ENCODE measurements at places on chromosomes 6 and 20.

GRCh38 chr6:81456416-81456815, 296.1 kb downstream of the TENT5A start:
- H3K4me1 ChIP-seq: no peaks in the 10 kb centered on the region
- H3K4me3 ChIP-seq: no peak overlapping the region
- H3K27me3 ChIP-seq: no peaks in the 10 kb centered on the region
- no peaks in the 10 kb centered on the region for H3K36me3 ChIP-seq
- H3K27ac ChIP-seq: no peak overlapping the region

DNA sequence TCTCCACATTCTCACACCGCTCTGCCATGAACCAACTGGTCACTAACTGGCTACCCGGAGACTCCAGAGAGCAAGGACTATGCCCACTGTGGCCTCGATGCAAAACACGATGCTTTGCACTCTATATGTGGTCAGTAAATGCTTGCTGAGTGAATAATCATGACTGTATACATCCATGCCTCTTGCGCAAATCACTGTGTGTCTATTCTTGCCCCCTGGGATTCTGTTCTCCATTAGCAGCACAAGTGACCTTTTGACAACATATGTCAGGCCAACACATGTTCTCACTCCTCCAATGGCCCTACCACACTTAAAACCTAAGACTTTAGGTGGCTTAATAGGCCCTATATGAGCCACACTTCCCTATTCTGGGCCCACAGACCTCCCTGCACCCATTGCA, 16.9 kb downstream of the KIF16B start:
- H3K27me3 ChIP-seq: no peaks in the 10 kb centered on the region
- no peaks in the 10 kb centered on the region for H3K36me3 ChIP-seq
- H3K27ac ChIP-seq: no peak overlapping the region
- DNase-seq: no peak
- H3K4me1 ChIP-seq: no peaks in the 10 kb centered on the region

- H3K27me3 ChIP-seq: no peaks in the 10 kb centered on the region
- H3K4me1 ChIP-seq: no peaks in the 10 kb centered on the region
- no peak overlapping the region for H3K4me3 ChIP-seq
- DNase-seq: no peak
- no peak overlapping the region for H3K27ac ChIP-seq
- H3K36me3 ChIP-seq: no peaks in the 10 kb centered on the region
Measured at GRCh38 chr20:20783450-20783849, 71.0 kb upstream of the RALGAPA2 start.

DNA sequence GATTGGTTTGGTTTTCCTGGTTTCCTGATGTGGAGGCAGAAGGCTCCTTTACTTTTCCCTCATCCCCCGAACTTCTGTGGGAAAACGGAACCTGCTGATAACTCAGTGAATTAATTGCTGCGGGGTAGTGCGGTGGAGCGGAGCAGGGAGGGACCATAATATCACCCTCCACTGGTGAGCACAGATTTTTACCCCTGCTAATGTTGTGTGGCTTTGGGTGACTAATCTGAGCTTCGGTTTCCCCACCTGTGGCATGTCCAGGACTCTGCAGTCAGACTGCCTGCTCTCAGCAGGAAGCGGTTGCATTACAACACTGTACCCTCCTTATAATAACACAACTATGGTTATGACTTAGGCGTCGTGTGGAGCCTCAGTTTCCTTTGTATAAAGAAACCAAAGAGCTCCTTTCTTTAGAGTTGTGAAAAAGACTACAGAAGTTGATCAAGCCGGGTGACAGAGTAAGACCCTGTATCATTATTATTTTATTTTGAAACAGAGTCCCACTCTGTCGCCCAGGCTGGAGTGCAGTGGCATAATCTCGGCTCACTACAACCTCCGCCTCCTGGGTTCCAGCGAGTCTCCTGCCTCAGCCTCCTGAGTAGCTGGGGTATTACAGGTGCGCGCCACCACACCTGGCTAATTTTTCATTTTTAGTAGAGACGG, 2.2 kb upstream of the ID1 start:
- H3K4me1 ChIP-seq: peaks cover 5% of the 10 kb centered on the region
- no peak overlapping the region for H3K4me3 ChIP-seq
- DNase-seq: no peak
- no peaks in the 10 kb centered on the region for H3K36me3 ChIP-seq

GRCh38 chr6:35096129-35096862, 44.8 kb downstream of the TCP11 start:
- H3K4me1 ChIP-seq: peaks cover 5% of the 10 kb centered on the region
- no peaks in the 10 kb centered on the region for H3K27me3 ChIP-seq
- no peak overlapping the region for H3K27ac ChIP-seq
- H3K36me3 ChIP-seq: 0 out of 2 replicates have a peak, but pooled peaks cover 2% of the 10 kb centered on the region
- no peak overlapping the region for H3K4me3 ChIP-seq

DNA sequence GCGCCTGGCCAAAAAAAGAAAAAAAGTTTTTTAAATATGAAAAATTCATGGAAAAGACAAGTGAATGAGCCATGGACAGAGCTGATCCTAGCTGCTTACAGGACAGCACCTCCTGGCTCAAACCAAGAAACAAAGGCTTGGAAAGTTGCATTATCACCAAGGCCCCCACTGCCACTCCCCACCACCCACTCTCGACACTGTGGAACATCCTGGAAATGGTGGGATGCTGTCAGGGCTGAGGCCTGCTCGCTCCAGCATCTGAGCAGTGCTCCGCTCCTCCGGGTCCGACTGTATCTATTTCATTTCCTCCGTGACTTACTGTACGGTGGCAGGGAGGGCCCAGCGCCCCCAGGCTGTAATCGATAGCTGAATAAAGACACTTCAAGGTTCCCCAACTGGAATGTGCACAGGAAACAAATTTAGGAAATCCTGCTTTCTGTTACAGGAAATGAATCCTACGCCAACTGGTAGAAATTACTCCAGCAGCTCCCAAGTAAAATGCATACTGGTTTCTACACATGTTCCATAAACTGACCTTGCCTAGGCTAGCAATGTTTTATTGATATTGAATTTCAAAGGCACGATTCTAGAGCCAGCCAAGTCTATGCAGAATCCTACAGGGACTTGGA, 109.5 kb upstream of the NFATC2 start:
- DNase-seq: no peak
- no peaks in the 10 kb centered on the region for H3K36me3 ChIP-seq
- H3K27ac ChIP-seq: no peak overlapping the region
- no peak overlapping the region for H3K4me3 ChIP-seq
- no peaks in the 10 kb centered on the region for H3K4me1 ChIP-seq

DNA sequence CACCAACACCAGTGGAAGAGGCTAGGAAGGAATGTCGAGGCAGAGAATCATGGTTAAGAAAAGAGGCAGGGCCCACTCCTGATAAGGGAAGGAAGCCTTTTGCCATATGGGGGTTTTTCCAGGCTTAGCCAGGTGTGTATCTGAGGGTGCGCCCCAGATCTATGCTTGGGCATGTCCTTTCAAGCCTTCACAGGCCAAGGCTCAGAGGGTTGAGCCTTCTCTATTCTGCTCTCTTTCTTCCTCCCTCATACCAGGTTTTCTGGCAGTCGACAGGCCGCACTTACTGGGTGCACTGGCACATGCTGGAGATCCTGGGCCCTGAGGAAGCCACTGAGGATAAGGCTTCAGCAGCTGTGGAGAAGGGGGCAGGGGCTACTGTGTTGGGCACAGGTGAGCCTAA, 4.7 kb downstream of the CUL9 start:
- DNase-seq: no peak
- H3K27ac ChIP-seq: no peak overlapping the region
- H3K4me3 ChIP-seq: no peak overlapping the region
- H3K36me3 ChIP-seq: peaks cover 5% of the 10 kb centered on the region
- H3K27me3 ChIP-seq: no peaks in the 10 kb centered on the region
- H3K4me1 ChIP-seq: 0 out of 2 replicates have a peak, but pooled peaks cover 2% of the 10 kb centered on the region

DNA sequence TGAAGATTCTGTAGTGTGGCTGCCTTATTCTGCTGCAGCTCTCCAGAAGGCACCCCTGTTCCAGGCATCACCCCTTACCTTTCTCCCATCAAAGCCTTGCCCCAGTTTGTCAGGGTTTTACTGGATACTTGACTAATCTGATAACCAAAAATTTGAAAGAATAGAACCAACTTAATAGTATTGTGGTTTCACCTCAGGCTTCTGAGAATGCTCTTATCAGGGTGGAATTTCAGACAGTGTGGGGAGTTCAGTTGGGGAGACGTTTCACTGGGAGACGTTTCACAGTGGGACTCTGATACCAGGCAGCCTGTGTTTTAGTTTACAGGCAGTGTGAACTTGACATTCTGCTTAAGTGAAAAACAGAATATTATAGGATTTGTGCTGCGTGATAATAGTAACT, 50.5 kb downstream of the SCAND1 start:
- no peaks in the 10 kb centered on the region for H3K27me3 ChIP-seq
- H3K27ac ChIP-seq: no peak overlapping the region
- peaks cover 2% of the 10 kb centered on the region for H3K36me3 ChIP-seq

DNA sequence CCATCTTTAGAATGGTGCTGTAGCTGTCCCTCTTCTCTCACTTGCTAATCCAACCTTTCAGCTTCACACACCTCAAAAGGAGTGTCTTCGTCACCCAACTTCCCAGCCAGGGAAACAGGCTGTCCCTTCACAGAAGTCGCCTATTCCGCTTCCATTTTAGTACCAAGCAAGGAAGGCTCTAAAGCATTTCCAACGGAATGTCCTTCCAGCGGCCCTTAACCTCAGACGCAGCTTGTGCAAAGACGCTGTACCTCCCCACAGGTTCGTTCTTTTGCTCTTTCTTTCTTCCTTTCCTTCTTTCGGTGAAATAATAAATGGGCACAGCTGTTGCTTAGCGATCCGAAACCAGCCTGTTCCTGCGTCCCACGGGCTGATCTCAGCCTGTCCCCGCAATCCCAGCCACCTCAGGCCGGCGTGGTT, 1.5 kb downstream of the PTPRT start:
- no peak overlapping the region for H3K27ac ChIP-seq
- no peaks in the 10 kb centered on the region for H3K36me3 ChIP-seq
- peaks cover 26% of the 10 kb centered on the region for H3K27me3 ChIP-seq
- peak overlapping the region; percentile 15 for H3K4me3 ChIP-seq
- no peak for DNase-seq

- no peak for DNase-seq
- H3K27ac ChIP-seq: no peak overlapping the region
- no peaks in the 10 kb centered on the region for H3K4me1 ChIP-seq
- no peak overlapping the region for H3K4me3 ChIP-seq
- H3K27me3 ChIP-seq: no peaks in the 10 kb centered on the region
Measured at GRCh38 chr6:144341831-144342527, 56.8 kb downstream of the UTRN start.

GRCh38 chr20:23628402-23629016, 9.2 kb downstream of the CST3 start:
- DNase-seq: no peak
- H3K4me3 ChIP-seq: no peak overlapping the region
- H3K27ac ChIP-seq: no peak overlapping the region
- no peaks in the 10 kb centered on the region for H3K27me3 ChIP-seq

DNA sequence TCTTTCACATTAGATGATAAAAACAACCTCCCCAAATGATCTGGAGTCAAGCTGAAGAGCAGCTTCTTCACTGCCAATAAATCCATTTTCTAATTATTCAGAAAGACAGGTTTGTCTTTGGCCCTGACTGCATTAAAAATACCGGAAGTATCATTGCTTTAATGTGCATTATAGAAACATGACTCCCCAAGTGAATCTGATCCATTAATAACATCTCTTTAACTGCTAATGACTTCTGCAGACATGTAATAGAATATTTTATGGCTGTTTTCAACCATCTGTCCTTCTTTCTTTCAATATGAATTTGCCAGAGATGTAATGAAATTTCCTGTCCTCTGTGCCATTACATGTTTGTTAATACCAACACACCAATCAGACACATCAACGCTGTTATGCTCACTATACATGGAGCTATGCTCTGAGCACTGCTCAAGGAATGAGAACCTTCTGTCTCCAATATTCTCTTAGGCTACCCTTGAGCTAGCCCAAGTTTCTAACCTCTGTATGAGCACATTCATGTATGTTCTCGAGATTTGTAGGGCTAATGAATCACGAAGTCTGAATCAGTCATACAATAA, 87.8 kb downstream of the LYRM4 start:
- no peak overlapping the region for H3K27ac ChIP-seq
- no peaks in the 10 kb centered on the region for H3K4me1 ChIP-seq
- no peaks in the 10 kb centered on the region for H3K27me3 ChIP-seq
- no peak overlapping the region for H3K4me3 ChIP-seq
- no peak for DNase-seq

DNA sequence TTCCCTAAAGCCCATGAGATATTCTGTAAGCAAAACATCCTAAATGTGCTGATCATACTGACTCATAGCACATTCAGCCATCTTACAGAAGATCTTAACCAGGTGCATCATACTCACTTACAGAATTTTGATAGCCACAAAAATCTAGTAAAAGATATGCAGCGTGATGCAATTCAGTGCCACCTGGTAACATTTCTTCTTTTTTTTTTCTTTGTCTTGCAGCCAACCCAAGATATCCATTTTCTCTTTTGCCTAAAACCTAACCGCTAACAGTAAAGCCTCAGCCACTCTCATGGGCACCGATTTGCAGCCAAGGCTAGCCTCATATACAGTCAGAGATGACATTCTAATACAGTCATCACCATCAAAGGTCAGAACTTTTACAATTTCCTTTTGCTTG, 293.3 kb downstream of the HACE1 start:
- H3K27ac ChIP-seq: no peak overlapping the region
- H3K4me3 ChIP-seq: no peak overlapping the region
- H3K27me3 ChIP-seq: no peaks in the 10 kb centered on the region
- no peak for DNase-seq
- H3K36me3 ChIP-seq: no peaks in the 10 kb centered on the region
- no peaks in the 10 kb centered on the region for H3K4me1 ChIP-seq

DNA sequence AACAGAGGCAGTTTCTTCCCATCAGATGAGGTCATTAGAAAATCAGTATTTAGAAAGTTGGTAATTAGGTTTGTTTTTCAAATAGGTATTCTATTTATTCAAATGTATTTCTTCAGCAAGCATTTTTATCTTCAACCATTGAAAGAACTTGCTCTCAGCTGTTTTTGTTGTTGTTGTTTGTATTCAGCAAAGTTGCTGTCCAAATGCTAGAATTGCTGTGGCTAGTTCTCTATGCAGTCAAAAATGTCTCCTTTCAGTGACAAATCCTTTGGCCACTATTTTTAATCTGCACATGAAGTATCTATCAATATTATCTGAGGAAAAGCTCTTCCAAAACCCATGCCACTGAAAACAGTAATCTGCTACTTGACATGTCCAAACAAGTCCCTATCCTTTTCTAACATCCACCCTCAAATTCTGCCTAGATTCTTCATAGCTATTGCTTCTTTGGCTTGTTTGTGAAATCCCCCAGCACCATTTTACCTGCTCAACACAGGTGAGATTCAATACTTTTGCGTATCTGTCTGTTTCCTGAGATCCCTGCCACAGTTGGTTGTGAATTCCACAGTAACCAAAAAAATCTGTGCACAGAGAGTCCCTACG, 1005.4 kb downstream of the GRIK2 start:
- H3K4me1 ChIP-seq: peaks cover 2% of the 10 kb centered on the region
- H3K27ac ChIP-seq: no peak overlapping the region
- no peak for DNase-seq
- no peak overlapping the region for H3K4me3 ChIP-seq
- no peaks in the 10 kb centered on the region for H3K27me3 ChIP-seq
- H3K36me3 ChIP-seq: no peaks in the 10 kb centered on the region

- H3K27me3 ChIP-seq: no peaks in the 10 kb centered on the region
- no peak for DNase-seq
- no peaks in the 10 kb centered on the region for H3K36me3 ChIP-seq
- no peaks in the 10 kb centered on the region for H3K4me1 ChIP-seq
- H3K4me3 ChIP-seq: no peak overlapping the region
- H3K27ac ChIP-seq: no peak overlapping the region
Measured at GRCh38 chr6:82277686-82278085, 30.1 kb upstream of the IBTK start.

GRCh38 chr6:82693094-82693493, 329.5 kb downstream of the TPBG start:
- no peaks in the 10 kb centered on the region for H3K36me3 ChIP-seq
- H3K27ac ChIP-seq: no peak overlapping the region
- H3K27me3 ChIP-seq: no peaks in the 10 kb centered on the region

- no peak overlapping the region for H3K4me3 ChIP-seq
- H3K36me3 ChIP-seq: no peaks in the 10 kb centered on the region
- H3K27ac ChIP-seq: no peak overlapping the region
- H3K27me3 ChIP-seq: no peaks in the 10 kb centered on the region
Measured at GRCh38 chr20:21493049-21493448, 20.8 kb downstream of the NKX2-2 start.

All from iPS DF 6.9 (cell line).